ENCODE measurements at places on chromosomes 13 and 19.

GRCh38 chr13:100382785-100383184 is 205.8 kb downstream of the GGACT start:
- DNase-seq: peak; percentile 32

GRCh38 chr13:77002590-77003190 is 10.8 kb downstream of the CLN5 start:
- peak; percentile 65 for DNase-seq

- no peak for DNase-seq
Measured at GRCh38 chr19:19737559-19738332, 4.8 kb upstream of the ZNF14 start.

DNA sequence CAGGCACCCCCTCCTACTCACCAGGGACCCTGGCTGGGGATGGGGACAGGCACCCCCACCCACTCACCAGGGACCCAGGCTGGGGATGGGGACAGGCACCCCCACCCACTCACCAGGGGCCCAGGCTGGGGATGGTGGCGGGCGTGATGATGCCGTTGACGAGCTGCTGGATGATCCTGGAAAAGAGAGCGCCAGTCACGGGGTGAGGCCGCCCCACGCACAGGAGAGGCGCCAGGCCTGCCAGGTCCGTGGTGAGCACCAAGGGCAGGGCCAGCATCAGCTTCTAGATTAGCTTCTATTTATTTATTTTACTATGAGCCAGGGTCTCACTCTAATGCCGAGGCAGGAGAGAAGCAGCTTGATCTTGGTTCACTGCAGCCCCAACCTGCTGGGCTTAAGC is 10.4 kb downstream of the FGF22 start:
- no peak for DNase-seq

- DNase-seq: no peak
Measured at GRCh38 chr19:52101866-52102562, 6.4 kb upstream of the ZNF841 start.

DNA sequence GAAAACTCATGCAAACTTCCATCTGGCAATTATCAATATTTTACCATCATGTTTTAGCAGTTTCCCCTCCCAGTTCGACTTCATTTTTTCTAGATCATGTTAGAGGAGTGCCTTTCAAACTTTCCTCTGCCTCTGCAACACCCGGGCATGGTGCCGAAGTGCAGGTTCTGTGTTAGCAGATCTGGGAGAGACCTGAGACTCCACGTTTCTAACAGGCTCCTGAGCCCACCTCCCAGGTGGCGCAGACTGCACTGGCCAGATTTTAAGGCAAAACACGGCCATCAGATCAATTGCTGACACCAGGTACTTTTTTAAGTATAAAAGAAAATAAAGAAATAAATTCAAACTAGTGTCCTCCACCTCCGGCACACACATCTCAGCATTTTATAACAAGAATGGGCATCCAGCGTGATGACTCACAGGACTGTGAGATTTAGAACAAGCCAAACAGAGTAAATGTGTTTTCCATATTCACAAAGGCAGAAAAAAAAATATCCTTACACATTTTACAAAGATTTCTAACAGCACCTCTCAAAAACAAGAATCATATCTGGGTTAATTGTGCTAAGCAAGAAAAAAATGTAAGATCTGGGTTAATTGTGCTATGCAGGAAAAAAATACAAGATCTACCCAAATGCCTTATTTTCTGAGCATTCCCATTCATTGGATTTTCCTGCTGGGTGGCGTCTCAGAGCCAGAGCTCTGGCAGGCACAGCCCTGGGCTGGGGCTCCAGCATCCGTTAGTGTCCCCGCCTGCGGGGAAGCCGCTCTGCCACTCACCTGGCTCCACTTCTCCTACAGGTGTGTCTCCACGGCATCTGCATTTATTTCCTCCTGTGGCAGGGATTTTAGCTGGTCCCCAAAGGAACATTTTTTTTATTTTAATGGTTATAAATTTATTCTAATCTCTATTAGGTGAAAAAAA is 127.9 kb upstream of the SOX1 start:
- no peak for DNase-seq

GRCh38 chr19:7529246-7529600 is 6.3 kb upstream of the PNPLA6 start:
- DNase-seq: no peak

- DNase-seq: no peak
Measured at GRCh38 chr13:108185223-108185622, 30.1 kb downstream of the LIG4 start.

DNA sequence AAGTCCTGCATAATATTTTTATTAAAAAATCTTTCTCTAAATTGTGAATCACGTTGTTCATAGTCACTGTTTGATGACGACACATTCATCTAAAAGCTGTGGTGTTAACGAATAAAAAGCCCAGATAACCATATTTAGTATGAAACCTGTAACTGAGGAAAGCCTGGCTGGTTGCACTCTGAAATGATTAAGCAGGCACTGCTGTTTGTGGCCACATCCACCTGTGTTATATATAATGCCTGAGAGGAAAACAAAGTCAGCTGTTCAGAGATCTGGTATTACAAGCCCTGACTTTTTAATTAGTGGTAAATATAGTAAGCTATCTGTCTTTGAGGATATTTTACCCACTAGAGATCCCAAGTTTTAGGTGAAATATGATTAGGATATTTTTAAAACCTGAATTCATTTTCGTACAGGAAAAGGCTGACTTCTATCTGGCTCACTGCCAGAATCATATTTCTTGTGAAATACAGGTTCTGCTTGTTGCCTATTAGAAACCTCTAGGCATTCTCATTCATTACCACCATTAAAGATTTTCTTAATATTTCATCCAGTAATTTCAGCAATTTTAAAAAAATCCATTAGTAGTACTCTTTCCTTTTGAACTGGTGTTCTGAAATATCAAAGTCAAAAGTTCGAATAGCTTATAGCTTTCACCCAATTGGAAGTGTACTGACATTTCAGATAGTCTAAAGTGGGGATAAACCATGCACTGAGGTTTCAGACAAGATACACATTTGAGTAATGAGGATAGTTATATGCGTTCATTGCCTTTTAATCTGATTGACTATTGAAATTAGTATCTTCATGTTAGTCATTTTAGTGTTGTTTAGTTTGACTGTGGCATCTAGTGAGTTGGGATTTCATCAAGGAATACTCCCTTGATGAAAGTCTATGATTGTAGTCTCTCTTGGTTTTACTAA is 79.7 kb downstream of the LMO7 start:
- DNase-seq: peak; percentile 44

DNA sequence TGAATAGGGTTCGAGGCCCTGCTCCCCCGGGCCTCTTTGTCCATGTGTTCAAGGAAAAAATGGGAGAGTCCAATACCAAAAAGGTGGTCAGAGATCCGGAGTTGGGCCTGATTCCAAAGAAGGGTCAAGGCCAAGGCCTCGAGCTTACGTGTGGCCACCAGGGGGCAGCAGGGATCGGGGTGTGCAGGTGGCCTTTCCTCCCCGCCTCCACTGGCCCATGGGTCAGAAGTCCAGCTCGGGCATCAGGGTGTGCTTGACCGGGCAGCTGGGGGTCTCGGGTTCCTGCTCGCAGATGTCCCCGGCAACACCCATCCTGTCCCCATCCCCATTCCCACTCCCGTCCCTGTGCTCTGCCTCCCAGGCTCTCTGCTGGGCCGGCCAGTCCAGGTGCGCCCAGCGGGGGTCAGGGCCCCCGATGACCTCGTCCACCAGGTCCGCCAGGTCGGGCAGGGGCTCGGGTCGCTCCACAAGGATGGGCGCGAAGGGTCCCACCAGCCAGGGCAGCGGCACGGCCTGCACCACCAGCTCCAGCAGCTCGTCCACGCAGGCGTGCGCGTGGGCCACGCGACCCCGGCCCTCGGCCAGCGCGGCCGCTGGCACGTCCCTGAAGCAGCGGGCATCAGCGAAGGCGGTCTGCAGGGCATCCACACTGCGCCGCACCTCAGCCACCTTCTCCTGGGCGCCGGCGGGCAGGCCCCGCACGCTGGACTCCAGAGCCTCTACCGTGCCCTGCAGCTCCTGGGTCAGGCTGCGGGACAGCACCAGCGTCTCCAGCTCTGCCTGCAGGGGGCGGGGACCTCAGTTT is 5.2 kb upstream of the PLIN4 start:
- DNase-seq: peak; percentile 54

- no peak for DNase-seq
Measured at GRCh38 chr19:53878776-53879139, 3.2 kb upstream of the PRKCG start.

DNA sequence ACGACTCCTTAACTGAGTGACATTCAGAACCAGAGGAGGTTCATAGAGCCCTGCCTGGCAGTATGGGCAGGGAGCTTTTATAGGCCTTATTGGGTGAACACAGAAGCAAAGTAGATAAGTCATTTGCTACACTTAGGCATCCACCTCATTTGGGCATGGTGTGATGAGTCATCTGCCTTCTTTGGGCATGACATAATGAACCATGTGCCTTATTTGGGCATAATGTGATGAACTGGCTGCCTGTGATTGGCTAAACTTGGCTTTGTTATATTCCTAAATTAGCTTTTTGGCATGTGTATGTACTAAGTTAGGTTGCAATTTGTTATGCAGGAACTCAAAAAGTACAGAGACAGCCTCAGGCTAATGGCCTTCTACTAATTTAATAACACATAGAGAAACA is 2210.2 kb upstream of the PCDH20 start:
- no peak for DNase-seq

DNA sequence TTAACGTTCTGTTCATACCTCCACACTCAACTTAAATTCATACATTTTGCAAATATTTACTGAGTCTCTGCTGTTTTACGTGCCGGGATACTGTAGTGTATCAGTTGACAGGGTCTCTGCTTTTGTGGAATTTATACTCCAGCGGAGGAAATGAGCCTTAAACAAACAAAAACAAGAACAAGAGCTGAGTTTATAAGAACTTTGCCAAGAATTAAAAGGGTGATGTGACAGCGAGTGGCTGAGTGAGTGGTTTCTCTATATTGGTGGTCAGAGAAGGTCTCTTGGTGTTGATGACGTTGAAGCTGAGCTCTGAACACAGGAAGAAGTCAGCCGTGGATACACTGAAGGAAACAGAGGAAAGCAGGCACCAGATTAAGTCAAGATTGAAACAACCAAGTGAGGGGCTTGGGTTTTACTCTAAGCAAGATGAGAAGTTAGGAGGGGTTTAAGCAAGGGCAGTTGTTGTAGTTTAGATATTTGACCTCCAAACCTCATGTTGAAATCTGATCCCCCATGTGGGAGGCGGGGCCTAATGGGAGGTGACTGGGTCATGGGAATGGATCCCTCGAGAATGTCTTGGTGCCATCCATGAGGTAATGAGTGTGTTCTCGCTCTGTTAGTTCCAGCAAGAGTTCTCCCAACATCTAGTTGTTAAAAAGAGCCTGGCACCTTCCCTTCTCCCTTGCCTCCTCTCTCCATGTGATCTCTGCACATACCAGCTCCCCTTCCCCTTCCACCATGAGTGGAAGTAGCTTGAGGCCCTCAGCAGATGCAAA is 248.3 kb downstream of the DCLK1 start:
- DNase-seq: no peak

DNA sequence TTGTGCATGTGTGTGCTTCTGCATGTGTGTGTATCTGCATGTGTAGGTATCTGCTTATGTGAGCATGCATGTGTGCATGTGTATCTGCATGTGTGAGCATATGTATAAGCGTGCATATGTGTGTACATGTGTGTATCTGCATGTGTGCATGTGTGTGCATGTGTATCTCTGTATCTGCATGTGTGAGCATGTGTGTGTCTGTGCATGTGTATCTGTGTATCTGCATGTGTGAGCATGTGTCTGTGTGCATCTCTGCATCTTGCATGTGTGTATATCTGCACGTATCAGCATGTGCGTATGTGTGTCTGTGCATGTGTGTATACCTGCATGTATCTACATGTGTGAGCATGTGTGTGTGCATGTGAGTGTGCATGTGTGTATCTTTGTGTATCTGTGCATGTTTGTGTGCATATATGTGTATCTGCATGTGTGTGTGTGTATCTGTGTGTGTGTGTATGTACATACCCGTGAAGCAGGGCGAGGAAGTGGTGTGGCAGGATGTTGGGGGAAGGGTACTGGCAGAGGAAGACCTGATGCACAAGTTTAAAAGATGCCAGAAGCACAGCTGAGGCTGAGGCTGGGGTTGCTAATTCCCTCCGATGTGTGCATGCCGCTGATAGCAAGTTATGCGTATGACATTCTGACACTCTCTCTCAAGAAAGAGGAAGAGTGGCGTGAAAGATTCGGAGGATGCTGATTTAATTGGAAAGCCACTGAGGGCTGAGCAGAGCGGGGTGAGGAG is 64.2 kb downstream of the TEX29 start:
- no peak for DNase-seq

GRCh38 chr13:106291006-106291405 is 244.5 kb downstream of the EFNB2 start:
- DNase-seq: peak; percentile 69

DNA sequence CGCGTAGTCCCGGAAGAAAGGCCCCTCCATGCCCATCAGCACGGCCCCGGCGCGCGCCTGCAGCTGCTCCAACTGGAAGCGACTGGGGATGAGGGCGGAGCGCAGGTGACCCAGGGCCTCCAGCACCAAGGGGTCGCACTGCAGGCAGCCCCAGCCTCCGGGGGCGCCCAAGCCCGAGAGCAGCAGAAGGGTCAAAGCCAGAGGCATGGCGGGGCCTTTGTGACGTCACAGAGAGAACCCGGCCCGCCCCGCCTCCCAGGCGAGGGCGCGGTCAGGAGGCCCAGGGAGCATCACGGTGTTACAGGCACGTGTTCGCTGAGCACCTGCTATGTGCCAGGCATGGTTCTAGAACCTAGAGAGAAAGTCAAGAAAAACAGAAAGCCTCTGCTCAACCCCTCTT is at the start of gene IZUMO2:
TSS of gene IZUMO2 (minus strand) at position 294 of the 400 bp plus-strand sequence. CDS start at position 207, 87 bp downstream.
- DNase-seq: no peak

- DNase-seq: no peak
Measured at GRCh38 chr13:30141775-30142485, 165.4 kb downstream of the KATNAL1 start.

- DNase-seq: peak; percentile 61
Measured at GRCh38 chr19:55118401-55118991, 1.1 kb upstream of the PPP1R12C start.
